ENCODE measurements at places on chromosomes 1 and 21.

- DNase-seq: no peak
These were observed 24.7 kb downstream of the VPS45 start for GRCh38 chr1:150092180-150092791.

DNA sequence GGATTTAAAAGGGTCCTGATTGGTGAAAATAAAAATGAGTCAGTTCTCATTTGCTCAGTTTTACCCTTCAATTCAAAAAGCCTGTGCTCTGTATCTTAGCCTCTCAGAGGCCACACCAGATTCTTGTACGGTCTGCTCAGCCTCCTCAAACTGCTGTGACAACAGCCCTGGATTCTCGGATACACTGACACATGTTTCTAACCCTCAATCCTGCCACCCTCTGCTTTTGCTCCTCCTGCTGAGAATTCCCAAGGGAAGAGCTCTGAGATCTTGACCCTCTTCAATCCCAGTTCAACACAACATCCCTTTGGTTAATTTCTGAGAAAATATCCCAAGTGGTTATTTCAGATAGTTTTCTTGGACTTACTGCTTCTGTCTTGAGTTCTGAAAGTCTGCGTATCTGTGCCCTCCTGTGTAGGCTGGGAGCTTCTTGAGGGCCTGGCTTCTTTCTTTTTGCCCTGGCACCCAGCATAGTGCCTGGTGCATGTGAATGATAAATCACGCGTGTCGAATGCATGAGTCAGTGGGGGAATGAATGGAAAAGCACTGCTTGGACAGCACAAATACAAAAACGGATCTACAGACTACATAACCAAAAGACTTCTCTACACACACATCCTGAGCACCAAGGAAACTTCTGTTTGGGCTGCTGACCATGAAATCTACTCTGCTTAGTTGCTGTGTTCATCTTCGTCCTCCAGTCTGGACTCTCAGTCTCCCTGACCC, 24.5 kb downstream of the IRF2BP2 start:
- no peak for DNase-seq

DNA sequence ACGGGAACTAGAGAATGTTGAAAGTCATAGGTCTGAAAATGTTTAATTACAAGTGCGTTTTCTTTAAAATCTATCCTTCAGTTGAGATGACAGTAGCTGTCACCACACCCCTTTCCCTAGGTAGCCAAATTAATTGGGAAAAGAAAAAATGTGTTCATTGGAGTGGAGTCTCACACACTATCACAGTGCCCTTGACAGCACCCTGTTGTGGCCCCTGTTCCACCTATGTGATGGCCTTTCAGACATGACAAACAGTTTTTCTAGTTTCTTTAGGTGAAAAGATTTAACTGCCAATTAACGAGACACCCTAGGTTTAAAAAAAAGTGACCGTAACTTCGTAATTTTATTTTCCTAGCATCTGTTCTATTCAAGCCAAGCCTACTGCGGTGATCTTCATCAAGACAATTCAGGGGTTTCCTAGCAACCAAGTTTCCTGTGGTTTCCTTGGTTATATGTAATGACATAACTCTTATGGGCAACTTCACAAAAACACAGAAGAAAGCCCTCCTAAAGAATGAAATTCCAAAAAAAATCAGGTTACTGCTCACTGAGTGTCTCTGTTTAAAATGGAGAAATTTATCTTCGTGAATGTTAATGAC, 298.3 kb downstream of the PDE4B start:
- DNase-seq: no peak

DNA sequence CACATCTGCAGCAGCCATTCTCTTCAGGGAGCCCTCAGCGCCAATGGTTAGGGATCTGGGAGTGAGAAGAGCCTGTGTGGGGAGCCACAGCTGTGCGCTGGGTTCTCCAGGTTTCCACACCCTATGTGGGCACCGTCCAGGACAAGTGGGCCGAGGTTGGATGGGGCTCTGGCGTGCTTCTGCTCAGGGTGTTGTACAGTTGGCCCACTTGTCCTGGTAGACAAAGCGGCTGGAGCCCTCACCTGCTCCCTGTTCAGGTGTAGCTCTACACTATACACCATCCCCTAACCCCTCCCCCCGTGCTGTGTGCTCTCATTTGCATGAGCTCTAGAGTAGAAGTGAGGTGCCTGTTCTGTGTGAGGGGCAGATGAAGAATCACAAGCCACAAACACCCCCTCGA, 12.2 kb downstream of the SH3BP5L start:
- no peak for DNase-seq

DNA sequence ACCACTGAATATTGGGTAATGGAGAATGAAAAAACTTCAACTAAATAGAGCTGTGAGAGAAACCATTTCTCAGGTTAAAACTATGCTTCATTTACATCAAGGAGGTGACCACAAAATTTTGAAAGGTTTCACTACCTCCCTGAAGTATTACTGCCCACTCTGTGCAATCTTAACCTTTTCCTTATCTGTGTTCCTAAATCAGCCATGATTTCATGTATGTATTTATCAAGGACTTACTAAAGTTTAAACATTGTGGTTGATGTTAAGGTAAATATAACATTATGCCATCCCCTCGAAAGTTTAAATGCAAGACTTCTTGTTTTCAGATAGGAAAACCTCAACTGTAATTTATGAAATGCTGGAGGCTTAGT, 84.4 kb downstream of the CLEC20A start:
- peak; percentile 38 for DNase-seq

- no peak for DNase-seq
These were observed 267.8 kb upstream of the FMN2 start for GRCh38 chr1:239823852-239824251.

DNA sequence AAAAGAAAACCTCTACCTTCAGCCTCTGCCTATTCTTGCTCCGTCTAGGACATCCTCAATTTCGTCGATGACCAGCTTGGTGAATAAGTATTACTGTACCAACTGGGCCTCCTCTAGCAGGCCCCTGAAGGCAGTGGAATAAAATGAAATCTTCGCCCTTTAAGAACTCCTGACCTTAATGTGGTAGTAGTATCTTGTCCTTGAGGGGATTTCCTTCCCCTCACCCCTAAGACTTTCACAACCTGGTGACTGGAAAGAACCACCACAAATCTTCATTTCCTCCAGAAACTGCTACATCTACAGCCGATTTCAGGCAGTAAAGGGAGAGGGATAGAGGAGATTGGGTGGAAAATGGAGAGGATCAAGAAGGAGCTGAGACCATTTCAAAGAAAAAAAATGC, 1.6 kb upstream of the HAX1 start:
- peak; percentile 34 for DNase-seq

DNA sequence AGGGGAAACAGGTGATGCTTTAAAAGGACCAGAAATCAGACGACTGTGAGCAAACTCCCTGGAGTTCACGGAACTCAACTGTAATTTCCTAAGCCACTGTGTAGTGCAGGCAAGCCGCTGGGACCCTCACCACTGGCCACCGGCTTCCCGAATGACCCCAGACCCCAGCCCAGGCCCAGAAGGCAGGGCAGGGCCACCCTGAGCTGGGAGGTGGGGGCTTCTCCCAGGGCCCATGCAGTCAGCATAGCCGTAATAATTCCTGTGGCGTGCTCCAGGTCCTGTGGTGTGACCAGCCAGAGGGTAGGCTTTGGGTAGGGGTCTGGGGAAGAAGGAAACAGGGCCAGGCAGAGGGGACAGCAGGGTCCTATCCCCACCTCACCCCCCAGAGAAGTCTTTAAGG, 3.5 kb upstream of the ARF1 start:
- no peak for DNase-seq

DNA sequence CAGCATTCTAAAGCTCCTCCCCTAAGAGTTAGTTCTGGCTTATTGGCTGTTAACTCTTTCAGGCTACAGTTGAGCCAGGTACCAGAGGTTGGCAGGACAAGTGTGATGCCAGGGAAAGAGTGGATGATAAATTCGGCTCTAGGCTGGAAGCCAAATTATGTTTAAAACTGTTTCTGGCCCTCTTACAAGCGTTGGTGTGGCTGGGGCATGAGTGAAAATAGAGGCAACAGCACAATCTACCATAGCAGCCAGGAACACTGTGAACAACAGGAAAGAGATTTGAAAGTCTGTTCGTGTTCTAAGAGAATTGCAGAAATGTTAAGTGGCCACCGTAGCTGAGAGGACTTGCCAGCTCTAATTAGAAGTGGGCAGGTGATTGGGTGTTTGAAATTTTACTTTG, 84.2 kb downstream of the CDC7 start:
- no peak for DNase-seq

GRCh38 chr1:230807029-230807428, 59.8 kb downstream of the CAPN9 start:
- DNase-seq: no peak

GRCh38 chr21:32475162-32475812, 62.8 kb downstream of the EVA1C start:
- DNase-seq: no peak

GRCh38 chr1:211874521-211875347, 44.2 kb upstream of the LPGAT1 start:
- no peak for DNase-seq

- peak; percentile 22 for DNase-seq
These were observed 8.1 kb upstream of the F5 start for GRCh38 chr1:169594391-169594790.

DNA sequence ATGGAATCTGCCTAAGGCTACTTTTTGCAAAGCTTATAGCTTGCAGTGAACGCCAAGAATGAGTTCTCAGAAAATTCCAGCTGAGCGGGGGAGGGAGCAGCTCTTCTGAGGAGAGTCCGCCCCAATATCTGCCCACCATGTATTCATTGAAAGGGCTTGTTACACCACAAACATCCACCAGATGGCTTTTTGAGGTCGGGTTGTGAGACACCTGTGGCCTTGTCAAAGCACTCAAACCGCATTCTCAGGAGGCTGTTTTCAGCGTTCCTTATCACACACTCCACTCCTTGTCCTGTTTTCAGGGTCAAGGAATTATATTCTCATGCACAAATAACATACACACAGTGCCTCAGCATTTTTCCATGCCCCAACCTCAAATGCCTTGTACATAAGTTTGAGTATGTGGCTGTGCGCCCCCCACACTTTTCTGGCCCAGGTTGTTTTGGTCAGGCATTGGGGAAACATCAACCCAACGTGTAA, 3.9 kb upstream of the C4BPB start:
- peak; percentile 65 for DNase-seq

DNA sequence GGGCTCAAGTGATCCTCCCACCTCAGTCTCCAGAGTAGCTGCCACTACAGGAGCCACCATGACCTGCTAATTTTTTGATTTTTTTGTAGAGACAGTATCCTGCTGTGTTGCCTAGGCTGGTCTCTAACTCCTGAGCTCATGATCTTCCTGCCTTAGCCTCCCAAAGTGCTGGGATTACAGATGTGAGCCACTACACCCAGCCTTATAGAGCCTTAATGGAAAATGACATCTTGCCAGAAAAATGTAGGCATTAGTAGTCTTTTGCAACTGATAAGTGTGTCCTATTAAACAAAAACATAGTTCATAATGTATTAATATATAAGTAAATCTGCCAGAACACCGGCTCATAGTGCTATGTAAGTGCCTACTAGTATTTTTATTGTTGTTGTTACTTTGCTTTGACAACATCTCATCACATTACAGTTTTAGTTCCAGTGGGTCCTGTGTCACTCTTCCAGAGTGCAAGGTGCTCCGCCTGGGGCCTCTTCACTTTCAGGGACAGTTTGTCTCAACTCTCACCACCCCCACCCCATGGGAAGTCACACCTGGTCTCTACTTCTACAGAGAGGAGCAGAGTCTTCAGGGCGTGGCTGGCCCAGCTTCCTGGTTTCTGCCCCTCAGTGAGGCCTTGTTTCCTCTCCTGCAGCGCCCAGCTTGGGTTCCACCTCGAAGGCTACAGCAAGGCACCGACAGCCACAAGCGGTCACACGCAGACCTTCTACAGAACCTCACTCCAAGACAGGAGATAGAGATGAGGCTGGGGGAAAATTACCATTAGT, 30.1 kb downstream of the RHOU start:
- DNase-seq: no peak

- no peak for DNase-seq
These were observed 29.7 kb upstream of the RPL11 start for GRCh38 chr1:23661887-23662286.

GRCh38 chr1:16267690-16268180, 30.8 kb upstream of the CPLANE2 start:
- DNase-seq: no peak

DNA sequence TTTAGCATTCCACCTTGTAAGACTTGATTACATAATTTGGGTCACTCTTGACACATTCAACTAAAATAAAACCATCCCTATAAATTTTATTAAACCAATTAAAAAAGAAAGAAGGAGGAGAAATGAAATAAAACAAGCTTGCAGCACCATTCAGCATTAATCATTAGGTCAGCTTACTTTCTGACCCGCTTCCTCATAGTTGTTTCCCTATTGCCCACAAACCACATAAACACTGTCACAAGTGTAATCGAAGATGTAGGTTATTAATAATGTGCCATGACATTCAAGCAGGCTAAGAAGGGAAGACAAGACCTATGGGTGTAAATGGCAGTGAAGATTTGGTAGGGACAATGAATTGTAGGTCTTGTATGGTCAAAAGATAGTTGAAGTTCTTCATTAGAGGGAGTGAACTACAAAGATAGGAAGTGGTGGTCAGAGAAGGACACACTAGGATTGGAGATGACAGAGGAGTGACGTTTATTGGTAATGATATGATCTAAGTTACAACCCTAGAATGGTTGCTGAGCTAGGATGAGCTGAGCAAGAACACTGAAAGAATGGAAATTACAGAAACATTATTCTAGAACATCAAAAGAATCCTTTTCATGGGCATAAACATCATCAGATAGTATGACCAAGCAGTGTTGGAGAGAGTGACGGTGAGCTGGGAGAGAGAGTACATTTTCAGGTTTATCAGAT, 231.5 kb downstream of the KCNT2 start:
- DNase-seq: no peak

DNA sequence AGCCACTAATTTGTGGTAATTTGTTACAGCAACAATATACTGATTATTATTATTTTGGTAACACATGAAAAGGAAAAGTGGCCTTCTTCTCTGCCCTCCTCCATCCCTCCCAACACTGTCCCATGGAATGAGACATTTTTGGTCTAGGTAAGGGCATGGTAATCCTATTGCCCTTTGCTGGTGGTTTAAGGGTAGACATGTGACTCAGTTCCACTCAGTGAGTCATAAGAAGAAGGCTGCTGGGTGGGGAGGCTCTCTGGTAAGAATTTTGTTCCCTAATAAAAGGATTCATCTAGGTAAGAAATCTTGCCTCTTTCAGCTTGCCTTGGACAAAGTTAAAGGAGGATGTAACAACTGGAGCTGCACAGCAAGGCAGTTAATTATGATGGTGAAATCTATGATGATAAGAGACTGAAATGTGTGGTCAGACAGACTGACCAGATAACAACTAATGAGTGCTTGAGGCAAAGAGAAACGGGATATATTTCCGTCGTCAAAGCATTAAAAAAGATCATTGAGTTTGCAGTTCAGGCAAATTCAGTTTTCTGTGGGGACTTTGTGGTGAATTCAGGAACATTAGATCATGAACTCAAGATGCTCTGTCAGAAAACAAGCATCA, 232.0 kb upstream of the KCNK2 start:
- no peak for DNase-seq

- no peak for DNase-seq
These were observed 280.4 kb downstream of the BRINP2 start for GRCh38 chr1:177451191-177451590.

- DNase-seq: no peak
These were observed 1.4 kb downstream of the ADORA1 start for GRCh38 chr1:203128716-203129500.
